ENCODE measurements at places on chromosomes 7 and 10.

GRCh38 chr10:128926711-128927110 is 540.3 kb upstream of the MGMT start:
- DNase-seq, result no peak

GRCh38 chr7:105655500-105656380 is 74.4 kb upstream of the EFCAB10 start:
- no peak for DNase-seq

- no peak for DNase-seq
These were observed 27.6 kb downstream of the CFAP46 start for GRCh38 chr10:132914732-132915131.

DNA sequence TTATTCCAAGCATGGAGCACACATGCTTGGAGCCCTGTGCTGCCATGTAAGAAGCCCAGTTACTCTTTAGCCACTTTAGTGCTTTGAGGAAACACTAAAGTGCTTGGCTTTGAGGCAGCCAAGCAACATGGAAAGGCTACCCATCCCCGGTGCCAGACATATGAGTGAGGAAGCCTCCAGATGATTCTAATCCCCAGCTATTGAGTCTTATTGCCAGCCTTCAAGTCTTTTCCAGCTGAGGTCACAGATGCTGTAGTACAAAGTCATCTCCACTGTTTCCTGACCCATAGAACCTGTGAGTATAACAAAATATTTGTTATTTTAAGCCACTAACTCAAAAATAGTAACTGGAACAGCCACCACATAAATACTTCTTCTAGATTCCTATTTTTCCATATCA is 91.4 kb upstream of the CYP26C1 start:
- DNase-seq, result peak; percentile 59
